Smooth muscle cell of bladder (primary cell): ENCODE measurements at places on chromosomes 7 and 10. TPM values are rescaled to one million over a fixed set of nuclear protein-coding genes. Genes with fewer than 3 reads are reported as not detected.

TRIM50 gene
- not detected in 2 replicates for total RNA-seq

CAV2 gene
- total RNA-seq, result 43.8 and 47.8 TPM in 2 replicates

RBP3 gene
- under 0.01 TPM in 1 of 2 replicates, not detected in the other for total RNA-seq

IQUB gene
- 0.28 and 0.43 TPM in 2 replicates for total RNA-seq

ECHDC3 gene
- total RNA-seq, result 1.6 and 4.4 TPM in 2 replicates

DDX56 gene
- total RNA-seq, result 38.8 and 45.3 TPM in 2 replicates
